ENCODE measurements at places on chromosomes 2 and 18.
A peak's percentile ranks its signal among the peaks of the same experiment; 100 is the strongest.

DNA sequence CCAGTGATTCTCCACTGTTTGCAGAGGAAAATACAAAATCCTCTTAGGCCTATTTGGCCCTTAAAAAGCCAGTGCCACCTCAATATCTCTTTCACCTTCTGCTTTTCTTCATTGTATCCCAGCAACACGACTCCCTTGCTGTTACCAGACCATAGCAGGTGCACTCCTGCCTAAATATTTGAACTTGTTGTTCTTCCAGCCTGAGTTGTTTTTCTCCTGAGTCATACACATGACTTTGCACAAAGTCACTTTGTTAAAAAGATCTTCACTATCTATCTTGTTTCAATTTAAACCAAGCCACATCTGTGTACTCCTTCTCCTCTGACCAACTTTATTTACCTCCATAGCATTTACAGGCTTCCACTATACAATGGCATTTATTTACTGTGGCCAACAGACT, 103.6 kb downstream of the LRRTM4 start:
- no peak for DNase-seq
- no peak overlapping the region for H3K4me3 ChIP-seq
- H3K4me1 ChIP-seq, result no peaks in the 10 kb centered on the region
- no peak overlapping the region for H3K27ac ChIP-seq
- H3K27me3 ChIP-seq, result no peaks in the 10 kb centered on the region
- H3K36me3 ChIP-seq, result no peaks in the 10 kb centered on the region

- no peaks in the 10 kb centered on the region for H3K27me3 ChIP-seq
- no peaks in the 10 kb centered on the region for H3K4me1 ChIP-seq
- no peaks in the 10 kb centered on the region for H3K36me3 ChIP-seq
- DNase-seq, result no peak
Measured at GRCh38 chr18:60910534-60910933, 422.7 kb upstream of the CDH20 start.

DNA sequence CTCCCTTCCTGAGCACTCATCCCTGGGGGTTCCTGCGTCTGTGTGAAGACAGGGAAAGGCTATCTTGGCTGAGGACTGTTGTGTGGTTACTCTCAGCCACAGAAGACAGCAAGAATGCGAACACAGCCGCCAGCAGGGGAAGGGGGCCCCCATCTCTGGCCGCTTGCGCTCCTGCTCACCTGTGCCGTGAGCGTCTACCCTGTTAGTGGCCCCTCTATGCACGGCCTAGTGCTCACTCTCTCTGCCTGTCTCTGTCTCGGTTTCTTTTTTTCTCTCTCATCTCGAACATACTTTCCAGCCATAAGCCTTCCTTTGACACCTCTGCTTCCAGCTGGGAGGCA, 206.7 kb upstream of the APCDD1 start:
- no peak for DNase-seq
- H3K27me3 ChIP-seq, result no peaks in the 10 kb centered on the region
- no peak overlapping the region for H3K4me3 ChIP-seq
- peaks cover 3% of the 10 kb centered on the region for H3K4me1 ChIP-seq
- H3K36me3 ChIP-seq, result no peaks in the 10 kb centered on the region

DNA sequence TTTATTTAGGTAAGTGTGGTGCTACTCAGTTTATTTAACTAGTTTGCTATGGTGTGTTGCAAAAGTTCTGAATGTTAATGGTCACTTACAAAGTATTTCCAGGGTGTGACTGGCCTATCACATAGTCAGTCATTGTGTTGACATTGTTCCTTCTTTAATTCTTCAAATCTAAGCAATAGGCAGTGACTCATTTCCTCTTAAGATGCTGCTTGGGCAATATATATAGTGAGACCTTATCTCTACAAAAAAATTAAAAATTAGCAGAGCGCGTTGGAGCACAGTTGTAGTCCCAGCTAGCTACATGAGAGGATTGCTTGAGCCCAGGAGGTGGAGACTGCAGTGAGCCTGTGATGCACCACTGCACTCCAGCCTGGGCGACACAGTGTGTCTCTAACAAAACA, 5.8 kb upstream of the CCDC88A start:
- DNase-seq, result no peak
- no peaks in the 10 kb centered on the region for H3K4me1 ChIP-seq
- no peaks in the 10 kb centered on the region for H3K27me3 ChIP-seq
- H3K36me3 ChIP-seq, result no peaks in the 10 kb centered on the region
- no peak overlapping the region for H3K27ac ChIP-seq
- H3K4me3 ChIP-seq, result no peak overlapping the region

- H3K36me3 ChIP-seq, result no peaks in the 10 kb centered on the region
- H3K27ac ChIP-seq, result no peak overlapping the region
- H3K4me3 ChIP-seq, result no peak overlapping the region
- DNase-seq, result no peak
- H3K4me1 ChIP-seq, result no peaks in the 10 kb centered on the region
- no peaks in the 10 kb centered on the region for H3K27me3 ChIP-seq
Measured at GRCh38 chr2:197904446-197904845, 100.1 kb downstream of the PLCL1 start.

DNA sequence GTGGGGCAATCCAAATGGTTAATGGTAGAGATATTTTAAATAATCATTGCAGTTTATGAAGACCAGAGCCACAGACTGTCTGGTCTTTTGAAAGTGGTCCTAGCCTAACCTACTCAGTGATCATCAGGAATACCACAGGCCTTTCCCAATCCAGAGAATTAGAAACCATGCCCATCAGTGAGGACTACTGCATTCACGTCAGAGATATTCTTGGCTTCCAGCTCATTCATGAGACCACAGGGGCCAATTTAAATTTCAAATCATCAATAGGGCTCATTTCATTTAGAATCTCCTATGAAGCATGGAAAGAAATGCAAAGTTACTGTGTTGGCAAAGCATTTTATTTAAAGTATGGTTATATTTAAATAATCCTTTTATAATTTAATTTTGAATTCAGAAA, 362.3 kb upstream of the KCNJ3 start:
- no peak for DNase-seq
- no peak overlapping the region for H3K4me3 ChIP-seq
- no peaks in the 10 kb centered on the region for H3K27me3 ChIP-seq
- no peaks in the 10 kb centered on the region for H3K36me3 ChIP-seq

GRCh38 chr2:74233648-74234047, 35.2 kb downstream of the MTHFD2 start:
- no peaks in the 10 kb centered on the region for H3K27me3 ChIP-seq
- H3K27ac ChIP-seq, result no peak overlapping the region
- DNase-seq, result no peak
- no peaks in the 10 kb centered on the region for H3K4me1 ChIP-seq

- no peak overlapping the region for H3K27ac ChIP-seq
- no peak overlapping the region for H3K4me3 ChIP-seq
- no peak for DNase-seq
- H3K4me1 ChIP-seq, result peaks cover 8% of the 10 kb centered on the region
- no peaks in the 10 kb centered on the region for H3K36me3 ChIP-seq
- no peaks in the 10 kb centered on the region for H3K27me3 ChIP-seq
Measured at GRCh38 chr18:24662412-24662821, 202.0 kb downstream of the HRH4 start.

DNA sequence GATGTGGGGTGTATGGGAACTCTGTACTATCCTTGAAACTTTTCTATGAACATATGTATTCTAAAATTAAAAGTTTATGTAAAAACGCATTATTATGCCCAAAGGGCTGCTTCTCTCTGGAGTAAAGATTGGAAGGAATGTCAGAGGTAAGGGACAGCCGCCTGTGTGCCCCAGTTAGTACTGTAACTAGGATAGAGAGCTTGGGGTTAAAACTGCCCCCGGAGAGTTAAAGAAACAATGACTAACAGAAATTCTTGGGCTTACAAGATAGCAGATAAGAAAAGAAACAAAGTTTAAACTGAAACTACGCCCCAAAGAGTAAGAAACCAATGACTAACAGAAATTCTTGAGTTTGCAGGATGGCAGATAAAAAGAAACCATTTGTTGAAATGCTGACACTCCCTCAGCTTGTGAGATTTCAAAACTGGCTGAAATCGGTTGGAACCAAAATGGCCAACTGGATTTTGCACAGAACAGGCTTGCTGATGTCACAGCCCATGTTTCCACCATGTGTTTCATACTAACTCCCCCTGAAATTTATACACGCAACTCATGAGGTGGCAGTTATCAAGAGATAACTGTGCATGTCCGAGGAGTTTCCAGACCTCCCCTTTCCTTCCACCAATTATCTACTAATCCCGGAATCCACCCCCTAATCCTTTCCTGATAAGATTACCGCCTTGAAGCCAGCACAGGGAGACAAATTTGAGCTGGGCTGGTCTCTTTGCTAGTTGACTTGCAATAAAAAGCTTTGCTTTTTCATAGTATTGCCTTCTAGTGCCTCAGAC, 8.7 kb upstream of the TXNDC2 start:
- peak overlapping the region; percentile 77 for H3K27ac ChIP-seq
- H3K4me3 ChIP-seq, result peak overlapping the region; percentile 10
- H3K36me3 ChIP-seq, result no peaks in the 10 kb centered on the region
- H3K27me3 ChIP-seq, result no peaks in the 10 kb centered on the region
- H3K4me1 ChIP-seq, result peaks cover 12% of the 10 kb centered on the region

DNA sequence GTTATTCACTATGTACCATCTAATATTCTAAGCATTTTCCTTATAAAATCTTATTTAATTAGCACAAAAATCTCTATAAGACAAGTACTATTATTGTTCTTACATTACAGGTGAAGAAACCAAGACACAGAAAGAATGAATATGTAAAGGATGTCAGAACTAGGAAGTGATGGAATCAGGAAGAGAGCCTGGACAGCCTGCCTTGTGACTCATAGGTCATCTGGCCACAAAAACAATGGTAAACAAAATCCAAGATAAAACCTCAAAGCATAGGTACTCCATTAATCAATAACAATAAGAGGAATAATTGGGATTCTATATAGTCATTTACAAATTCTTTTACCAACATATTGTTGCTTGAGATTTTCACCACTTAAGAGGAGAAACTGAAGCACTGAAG, 505.4 kb upstream of the PIK3C3 start:
- no peak for DNase-seq
- no peaks in the 10 kb centered on the region for H3K36me3 ChIP-seq
- no peaks in the 10 kb centered on the region for H3K4me1 ChIP-seq
- H3K4me3 ChIP-seq, result no peak overlapping the region
- H3K27me3 ChIP-seq, result no peaks in the 10 kb centered on the region
- H3K27ac ChIP-seq, result no peak overlapping the region

GRCh38 chr2:221969087-221969829, 329.5 kb downstream of the PAX3 start:
- peaks cover 12% of the 10 kb centered on the region for H3K27me3 ChIP-seq
- H3K27ac ChIP-seq, result no peak overlapping the region
- H3K4me1 ChIP-seq, result no peaks in the 10 kb centered on the region
- no peaks in the 10 kb centered on the region for H3K36me3 ChIP-seq
- H3K4me3 ChIP-seq, result no peak overlapping the region
- DNase-seq, result no peak

GRCh38 chr2:8569332-8569930, 112.4 kb upstream of the ID2 start:
- no peak overlapping the region for H3K4me3 ChIP-seq
- H3K27me3 ChIP-seq, result no peaks in the 10 kb centered on the region
- DNase-seq, result no peak

GRCh38 chr2:237886685-237887481, 27.5 kb downstream of the RAMP1 start:
- peak overlapping the region; percentile 72 for H3K27ac ChIP-seq
- H3K4me1 ChIP-seq, result peaks cover 32% of the 10 kb centered on the region
- DNase-seq, result no peak
- H3K27me3 ChIP-seq, result no peaks in the 10 kb centered on the region
- no peak overlapping the region for H3K4me3 ChIP-seq
- no peaks in the 10 kb centered on the region for H3K36me3 ChIP-seq

DNA sequence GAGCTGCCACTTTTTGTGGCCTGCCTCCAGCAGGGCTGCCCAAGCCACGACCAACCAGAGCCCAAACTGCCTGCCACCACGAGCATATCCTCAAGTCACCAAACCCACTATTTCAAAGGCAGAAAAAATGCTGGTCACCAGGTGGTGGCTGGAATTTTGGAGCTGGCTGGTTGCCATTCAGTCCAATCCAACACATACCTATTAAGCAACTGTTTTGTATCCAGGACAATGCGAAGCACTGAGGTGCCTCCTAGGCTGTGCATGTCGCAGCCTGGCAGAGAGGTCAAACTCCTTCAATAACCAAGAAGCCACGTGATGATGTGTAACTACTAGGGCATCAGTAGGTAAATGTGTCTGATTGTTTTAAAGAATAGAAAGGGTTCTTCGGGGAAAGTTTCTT, 108.3 kb upstream of the PPP1CB start:
- no peak overlapping the region for H3K4me3 ChIP-seq
- H3K4me1 ChIP-seq, result peaks cover 1% of the 10 kb centered on the region
- peak overlapping the region; percentile 38 for H3K27ac ChIP-seq
- DNase-seq, result no peak

GRCh38 chr2:113080134-113080533, 12.4 kb downstream of the IL1F10 start:
- peaks cover 5% of the 10 kb centered on the region for H3K4me1 ChIP-seq
- H3K27me3 ChIP-seq, result no peaks in the 10 kb centered on the region
- H3K36me3 ChIP-seq, result no peaks in the 10 kb centered on the region
- DNase-seq, result no peak
- H3K4me3 ChIP-seq, result no peak overlapping the region

DNA sequence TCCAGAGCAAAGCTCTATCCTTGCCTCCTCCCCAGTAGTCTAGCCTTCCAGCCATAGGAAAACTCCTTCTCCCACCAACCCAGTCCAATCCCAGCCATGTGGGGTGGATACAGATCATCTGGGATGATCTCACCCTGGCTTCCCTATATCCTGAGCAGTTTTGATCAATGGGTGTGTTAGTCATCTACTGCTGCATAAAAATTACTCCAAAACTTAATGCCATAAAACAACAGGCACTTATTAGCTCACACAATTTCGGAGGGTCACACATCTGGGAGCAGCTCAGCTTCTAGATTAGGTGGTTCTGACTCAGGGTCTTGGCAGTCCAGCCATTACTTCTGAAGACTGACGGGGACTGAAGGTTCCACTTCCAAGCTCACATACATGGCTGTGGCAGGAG, 190.4 kb downstream of the SPP2 start:
- H3K27ac ChIP-seq, result no peak overlapping the region
- H3K4me3 ChIP-seq, result no peak overlapping the region
- no peaks in the 10 kb centered on the region for H3K36me3 ChIP-seq
- no peak for DNase-seq
- no peaks in the 10 kb centered on the region for H3K27me3 ChIP-seq
